Fibroblast of skin of left biceps (primary cell): ENCODE measurements at places on chromosomes 6 and 20.

- no peak for DNase-seq
Observed at GRCh38 chr6:140281236-140281635, 906.8 kb upstream of the CITED2 start.

- DNase-seq = no peak
Observed at GRCh38 chr20:51449498-51450220, 92.9 kb downstream of the NFATC2 start.

DNA sequence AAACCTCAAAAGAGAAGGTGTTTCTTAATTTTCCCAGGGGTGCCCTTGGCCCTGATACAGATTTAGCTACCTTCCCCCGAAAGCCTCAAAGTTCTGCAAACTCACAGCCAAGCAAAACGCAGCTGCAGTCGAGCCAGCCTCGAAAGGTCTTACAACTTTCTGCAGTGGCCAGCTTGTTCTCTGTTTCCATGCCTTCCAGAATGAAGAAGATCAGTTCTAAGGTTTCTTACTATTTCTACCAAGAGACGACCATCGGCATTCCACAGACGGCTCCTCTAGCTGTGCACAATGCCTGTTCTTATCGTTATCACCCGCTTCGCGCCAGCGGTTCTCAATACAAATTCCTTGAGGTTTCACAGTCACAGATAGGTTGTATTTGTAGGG is 28.5 kb upstream of the CCR6 start:
- DNase-seq = no peak

DNA sequence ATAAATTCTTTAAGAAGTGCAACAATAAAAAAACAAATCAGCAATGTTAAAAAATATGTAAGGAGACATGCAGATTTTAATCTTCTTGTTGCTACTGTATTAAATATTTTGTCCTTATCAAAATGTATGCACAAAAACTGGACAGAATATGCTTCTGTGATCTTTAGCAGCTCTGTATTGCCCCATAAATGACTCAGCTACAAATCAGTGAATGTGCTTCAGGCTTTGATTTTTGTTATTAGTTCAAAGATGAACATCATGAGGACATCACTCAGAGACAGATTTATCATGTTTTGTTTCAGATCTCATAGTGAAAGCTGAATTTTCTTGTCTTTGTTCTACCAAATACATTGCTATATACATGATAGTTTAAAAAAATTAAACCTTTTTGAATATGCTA is 312.4 kb downstream of the GRIK2 start:
- no peak for DNase-seq

DNA sequence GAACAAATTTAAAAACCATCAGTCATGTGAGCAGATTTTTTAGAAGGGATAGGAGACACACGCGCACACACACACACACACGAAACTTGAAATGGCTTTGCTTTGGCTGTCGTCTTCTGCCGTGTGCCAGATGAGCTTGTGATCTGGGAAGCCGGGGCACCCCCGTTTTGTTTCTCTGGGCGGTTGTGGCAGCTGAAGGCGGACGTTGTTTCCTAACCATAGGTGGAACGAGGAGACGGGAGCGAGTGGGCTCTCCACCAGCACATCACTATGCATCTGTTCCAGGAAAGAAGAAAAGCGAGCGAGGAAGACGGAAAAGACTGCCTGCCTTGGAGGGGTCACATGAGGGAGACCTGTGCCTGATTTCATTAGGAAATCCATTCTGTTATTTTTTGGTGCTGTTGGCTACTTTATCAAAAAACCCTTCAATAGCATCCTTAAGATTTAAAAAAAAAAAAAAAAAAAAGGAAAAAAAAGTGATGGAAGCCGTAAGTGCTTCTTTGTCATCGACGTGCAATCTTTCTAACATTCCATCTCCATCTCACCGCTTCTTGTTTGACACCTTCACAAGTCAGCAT is 142.1 kb downstream of the DTNBP1 start:
- no peak for DNase-seq

- no peak for DNase-seq
Observed at GRCh38 chr20:12410783-12411182, 493.1 kb downstream of the BTBD3 start.

GRCh38 chr6:109466212-109466923 is 10.8 kb upstream of the MICAL1 start:
- DNase-seq = no peak

- DNase-seq = no peak
Observed at GRCh38 chr6:14875481-14876063, 370.3 kb upstream of the JARID2 start.

GRCh38 chr20:62688855-62689460 is 19.7 kb upstream of the NTSR1 start:
- DNase-seq = no peak
